ENCODE measurements at places on chromosomes 13 and 19. TPM values are rescaled to one million over a fixed set of nuclear protein-coding genes. Genes with fewer than 3 reads are reported as not detected.

CEBPA gene
- total RNA-seq: 2.9 TPM

DNA sequence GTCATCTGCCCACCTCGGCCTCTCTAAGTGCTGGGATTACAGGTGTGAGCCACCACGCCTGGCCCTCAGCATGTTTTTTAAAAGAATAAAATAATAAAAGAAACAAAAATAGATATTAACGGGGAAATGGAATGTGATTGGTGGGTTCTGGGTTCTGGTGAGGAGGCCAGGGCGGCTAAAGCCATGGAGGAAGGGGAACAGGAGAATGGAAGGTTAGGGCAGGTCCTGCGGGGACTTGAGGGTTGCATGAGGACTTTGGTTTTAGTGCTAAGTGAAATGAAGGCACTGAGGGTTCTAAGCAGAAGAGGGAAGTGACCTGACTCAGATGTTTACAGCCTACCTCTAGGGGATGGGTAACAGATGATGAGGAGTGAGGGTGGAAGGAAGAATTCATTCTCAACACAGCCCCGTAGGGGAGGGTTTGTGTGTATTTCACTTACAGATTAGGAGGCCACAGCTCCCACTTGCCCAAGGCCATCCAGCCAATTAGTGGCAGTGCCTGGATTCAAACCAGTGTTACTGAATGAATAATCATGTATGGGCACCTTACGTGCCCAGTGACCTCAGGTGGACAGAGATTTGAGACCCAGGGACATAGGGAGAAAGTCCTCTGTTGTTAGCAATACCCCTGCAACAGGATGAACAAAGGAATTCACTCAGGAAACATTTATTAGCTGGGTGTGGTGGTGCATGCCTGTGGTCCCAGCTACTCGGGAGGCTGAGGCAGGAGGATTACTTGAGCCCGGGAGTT lies 6.7 kb upstream of the MRPL4 start:
- H3K27ac ChIP-seq: no peak overlapping the region
- DNase-seq: no peak
- H3K4me3 ChIP-seq: no peak overlapping the region
- H3K4me1 ChIP-seq: peaks cover 13% of the 10 kb centered on the region
- no peaks in the 10 kb centered on the region for H3K27me3 ChIP-seq
- no peaks in the 10 kb centered on the region for H3K36me3 ChIP-seq

DNA sequence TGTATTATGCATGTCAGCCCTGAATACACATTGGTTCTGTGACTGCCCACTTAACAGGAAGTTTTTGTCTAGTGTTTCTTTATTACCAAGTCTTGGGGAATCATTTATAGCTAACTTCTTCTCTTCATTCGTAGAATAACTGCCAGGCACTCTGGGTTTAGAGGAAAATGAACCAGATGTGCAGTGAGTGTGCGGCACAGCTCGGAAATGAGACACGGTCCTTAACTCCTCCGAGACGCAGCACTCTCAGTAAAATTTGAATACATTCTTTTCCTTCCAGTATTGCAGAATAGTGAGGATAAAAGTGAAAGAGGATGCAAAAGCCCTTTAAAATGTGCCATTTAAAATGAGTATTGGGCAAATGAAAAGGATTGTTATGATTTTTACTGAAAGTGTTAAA lies 29.2 kb downstream of the ATP8A2 start:
- H3K27ac ChIP-seq: no peak overlapping the region
- no peaks in the 10 kb centered on the region for H3K4me1 ChIP-seq
- H3K27me3 ChIP-seq: peaks cover 53% of the 10 kb centered on the region
- no peaks in the 10 kb centered on the region for H3K36me3 ChIP-seq
- H3K4me3 ChIP-seq: no peak overlapping the region
- no peak for DNase-seq

IQCN gene
- total RNA-seq: 0.33 TPM

WDR88 gene
- total RNA-seq: not detected

Data from PC-3 (cell line).